Activated naive CD4-positive, alpha-beta T cell treated with anti-CD3 and anti-CD28 coated beads, Interleukin-2, amount 50 U/mL, for 16 hours (primary cell): ENCODE measurements at places on chromosomes 2 and 18.

DNA sequence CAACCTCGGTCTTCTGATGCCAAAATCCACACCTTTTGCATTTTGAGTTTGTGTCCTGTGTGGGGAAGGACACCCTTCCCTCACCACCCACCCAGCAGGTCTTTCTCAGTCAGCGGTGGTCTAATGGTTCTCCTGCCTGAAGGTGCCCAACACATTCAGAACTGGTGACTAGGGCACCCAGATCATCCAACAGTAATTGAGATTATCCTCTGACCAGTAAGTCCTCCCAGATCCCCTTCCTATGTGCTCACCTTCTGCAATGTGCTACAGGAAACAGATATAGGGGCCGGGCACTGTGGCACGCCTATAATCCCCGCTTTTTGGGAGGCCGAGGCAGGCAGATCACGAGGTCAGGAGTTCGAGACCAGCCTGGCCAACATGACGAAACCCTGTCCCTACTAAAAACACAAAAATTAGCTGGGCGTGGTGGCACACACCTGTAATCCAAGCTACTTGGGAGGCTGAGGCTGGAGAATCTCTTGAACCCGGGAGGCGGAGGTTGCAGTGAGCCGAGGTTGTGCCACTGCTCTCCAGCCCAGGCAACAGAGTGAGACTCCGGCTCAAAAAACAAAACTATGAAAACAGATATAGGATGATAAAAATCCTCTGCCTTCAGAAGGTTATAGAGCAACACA lies 56.2 kb downstream of the REEP1 start:
- DNase-seq: no peak

- DNase-seq: no peak
Measured at GRCh38 chr18:12852566-12853315, 31.3 kb downstream of the PTPN2 start.

- no peak for DNase-seq
Measured at GRCh38 chr2:100941646-100942240, 60.3 kb upstream of the RPL31 start.

- DNase-seq: no peak
Measured at GRCh38 chr18:25126751-25127150, 225.2 kb downstream of the ZNF521 start.

DNA sequence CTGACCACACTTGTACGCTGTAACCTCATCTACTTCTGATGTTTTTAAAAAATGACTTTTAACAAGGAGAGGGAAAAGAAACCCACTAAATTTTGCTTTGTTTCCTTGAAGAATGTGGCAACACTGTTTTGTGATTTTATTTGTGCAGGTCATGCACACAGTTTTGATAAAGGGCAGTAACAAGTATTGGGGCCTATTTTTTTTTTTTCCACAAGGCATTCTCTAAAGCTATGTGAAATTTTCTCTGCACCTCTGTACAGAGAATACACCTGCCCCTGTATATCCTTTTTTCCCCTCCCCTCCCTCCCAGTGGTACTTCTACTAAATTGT lies 2.1 kb downstream of the RHOB start:
- DNase-seq: no peak

DNA sequence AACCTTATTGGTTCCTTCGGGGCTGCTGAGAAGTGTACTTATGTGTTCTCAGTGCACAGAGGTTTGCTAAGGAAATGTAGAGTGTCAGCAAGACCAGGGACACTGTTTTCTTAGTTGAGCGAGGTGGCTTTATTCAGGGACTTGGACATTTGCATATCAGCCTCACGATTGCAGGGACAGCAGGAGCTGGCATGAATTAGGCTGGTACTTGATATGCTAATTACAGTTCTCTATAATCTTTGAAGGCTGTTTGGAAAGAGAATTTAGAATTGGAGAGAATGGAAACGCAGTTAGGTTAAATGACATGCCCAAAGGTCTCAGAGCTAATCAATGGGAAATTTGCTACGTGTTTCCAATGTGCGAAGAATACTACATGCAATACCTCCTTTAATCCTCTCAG lies 18.7 kb upstream of the MTCL1 start:
- no peak for DNase-seq

DNA sequence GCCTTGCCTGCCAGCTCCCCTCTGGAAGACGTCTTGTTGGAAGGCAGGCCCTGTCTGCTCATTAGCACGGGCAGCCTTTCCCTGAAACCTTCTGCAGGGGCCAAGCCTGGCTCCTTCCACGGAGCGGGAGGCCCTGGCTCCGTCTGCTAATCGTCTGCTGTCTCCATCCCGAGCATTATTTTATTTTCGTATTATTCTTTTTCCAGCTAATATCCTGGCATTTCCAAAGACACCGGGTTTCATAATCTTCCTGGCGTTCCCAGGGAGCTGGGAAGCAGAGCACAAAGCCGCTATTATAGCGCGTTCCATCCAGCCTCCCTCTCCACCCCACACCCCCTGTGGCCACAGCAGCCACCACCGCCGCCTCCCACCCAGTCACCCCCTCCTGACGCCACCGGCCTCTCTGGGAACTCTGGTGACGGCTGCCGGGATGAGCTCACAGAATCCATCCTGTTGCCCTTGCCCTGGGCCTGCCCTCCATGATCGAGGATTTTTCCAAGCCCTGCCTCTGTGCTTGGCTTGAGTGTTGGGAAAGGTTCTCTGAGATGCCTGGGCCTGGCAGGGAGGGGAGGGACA lies 125.5 kb downstream of the DYSF start:
- DNase-seq: no peak

GRCh38 chr18:2172881-2173280 lies 398.4 kb downstream of the METTL4 start:
- DNase-seq: no peak

DNA sequence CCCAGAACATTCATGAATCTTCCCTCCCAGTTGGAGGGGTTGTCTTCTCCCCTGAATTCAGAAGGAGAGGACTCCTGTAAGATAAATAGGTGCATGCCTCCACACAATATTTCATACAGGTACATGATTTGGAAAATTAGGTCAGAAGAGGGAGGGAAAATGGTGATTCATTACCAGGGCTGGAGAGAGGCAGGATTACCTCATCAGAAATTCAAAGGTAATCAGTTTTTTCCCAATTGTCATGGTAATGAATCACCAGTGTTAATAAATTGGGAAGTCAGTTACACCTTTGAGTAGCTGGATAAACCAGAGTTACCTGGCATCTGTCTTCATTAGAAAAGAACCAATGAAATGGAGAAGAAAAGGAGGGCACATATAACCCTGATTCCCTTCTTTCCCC lies 128.5 kb downstream of the EN1 start:
- DNase-seq: no peak

DNA sequence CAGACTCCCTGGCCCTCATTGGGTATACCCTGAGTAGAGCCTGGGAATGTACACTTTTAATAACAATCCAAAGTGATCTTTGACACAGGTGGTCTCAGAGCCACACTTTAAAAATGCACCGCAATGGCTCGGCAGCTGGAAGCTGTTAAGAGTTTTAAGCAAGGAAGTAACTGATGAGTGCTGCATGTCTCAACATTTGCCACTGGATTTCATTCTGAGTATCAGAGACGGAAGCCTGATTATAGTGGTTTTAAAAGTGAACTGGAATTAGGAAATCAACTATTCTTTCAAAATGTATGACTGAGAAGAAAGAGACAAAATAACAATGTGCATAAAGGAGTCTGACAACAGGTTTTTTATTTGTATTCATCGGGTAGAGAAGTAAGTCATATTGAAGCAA lies 7.5 kb downstream of the MBOAT2 start:
- DNase-seq: no peak

DNA sequence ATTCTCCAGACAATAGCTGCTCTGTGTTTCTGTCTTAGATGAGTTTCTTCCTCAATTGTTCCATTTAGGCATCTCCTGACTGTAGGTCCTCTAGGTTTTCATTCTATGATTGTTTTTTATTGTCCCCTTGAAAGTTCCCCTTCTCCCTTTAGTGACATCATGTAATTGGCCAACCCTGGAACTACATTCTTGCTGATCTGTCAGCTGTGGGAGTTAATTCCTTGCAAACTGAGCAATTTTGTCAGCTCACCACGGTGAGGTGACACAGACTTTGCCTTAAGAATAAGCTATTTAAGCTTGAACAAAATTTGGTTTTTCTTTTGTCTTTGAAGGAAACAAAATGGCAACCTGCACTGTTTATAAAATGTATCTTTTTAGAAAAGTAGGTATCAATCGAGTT lies 95.9 kb downstream of the TXNL1 start:
- DNase-seq: no peak

DNA sequence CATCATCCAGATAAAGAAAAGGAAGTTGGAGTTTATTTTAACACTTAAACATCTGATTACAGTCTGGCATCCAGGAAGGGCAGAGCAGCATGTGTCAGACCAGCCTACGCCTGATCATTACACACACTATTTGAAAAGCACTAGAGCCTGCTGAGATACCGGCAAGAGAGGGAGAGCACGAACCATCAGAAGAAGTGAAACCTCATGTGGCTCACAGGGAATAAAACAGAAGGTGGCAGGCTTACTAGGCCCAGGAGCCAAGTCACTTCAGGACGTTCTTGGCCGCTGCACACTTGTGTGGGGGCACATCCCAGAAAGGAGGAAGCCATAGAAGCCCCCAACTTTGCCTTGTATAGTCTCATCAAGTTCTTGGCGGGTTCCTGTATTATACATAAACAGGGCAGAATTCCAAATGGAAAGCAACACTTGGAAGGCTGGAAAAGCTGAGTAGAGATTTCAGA lies 105.5 kb downstream of the UGGT1 start:
- no peak for DNase-seq

GRCh38 chr2:215602997-215603396 lies 167.1 kb upstream of the FN1 start:
- no peak for DNase-seq

DNA sequence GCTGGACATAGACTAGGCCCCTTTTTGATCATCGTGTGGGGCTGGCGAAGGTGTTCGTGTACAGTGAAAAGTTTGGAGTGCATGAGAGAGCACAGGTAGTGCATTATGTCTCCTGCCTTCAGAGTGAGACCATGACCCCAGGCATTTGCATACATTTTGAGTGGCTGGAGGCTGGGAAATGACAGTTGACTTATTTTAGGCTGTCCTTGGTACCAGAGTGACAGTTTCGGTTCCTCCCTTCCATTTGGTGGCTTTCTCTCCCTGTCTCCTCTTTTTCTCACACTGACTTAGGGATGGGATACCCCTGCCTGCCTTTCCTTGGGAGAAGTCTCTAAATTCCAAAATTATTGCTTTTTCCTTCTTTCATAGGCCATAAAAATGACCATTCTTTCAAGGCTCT lies 20.1 kb downstream of the SERPINB12 start:
- DNase-seq: no peak

- no peak for DNase-seq
Measured at GRCh38 chr2:217617616-217618022, 385.2 kb downstream of the TNS1 start.

DNA sequence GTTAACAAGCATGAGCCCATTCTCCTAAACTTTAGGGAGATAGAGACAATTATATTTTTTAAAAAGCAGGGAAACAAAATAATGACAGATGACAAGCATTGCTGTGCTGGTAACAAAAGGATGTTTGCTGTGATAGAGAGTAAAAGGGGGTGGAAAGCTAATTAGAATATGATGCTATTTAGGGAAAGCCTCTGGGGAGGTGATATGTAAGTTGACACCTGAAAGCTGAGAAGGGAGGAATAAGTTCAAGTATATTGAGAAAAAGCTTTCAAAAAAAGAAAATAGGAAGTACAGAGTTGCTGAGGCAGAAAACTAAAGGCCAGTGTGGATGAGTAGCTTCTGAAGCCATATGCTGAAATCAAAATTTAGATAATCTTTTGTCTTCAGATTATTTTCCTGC lies 565.2 kb upstream of the NRXN1 start:
- DNase-seq: no peak
